NCI-H446 treated with DMSO at 0.1 percent for 48 hours (cell line): ENCODE measurements at places on chromosomes 4 and X.
A peak's percentile ranks its signal among the peaks of the same experiment; 100 is the strongest.

- DNase-seq: no peak
Observed at GRCh38 chr4:159747983-159748382, 645.1 kb downstream of the RAPGEF2 start.

DNA sequence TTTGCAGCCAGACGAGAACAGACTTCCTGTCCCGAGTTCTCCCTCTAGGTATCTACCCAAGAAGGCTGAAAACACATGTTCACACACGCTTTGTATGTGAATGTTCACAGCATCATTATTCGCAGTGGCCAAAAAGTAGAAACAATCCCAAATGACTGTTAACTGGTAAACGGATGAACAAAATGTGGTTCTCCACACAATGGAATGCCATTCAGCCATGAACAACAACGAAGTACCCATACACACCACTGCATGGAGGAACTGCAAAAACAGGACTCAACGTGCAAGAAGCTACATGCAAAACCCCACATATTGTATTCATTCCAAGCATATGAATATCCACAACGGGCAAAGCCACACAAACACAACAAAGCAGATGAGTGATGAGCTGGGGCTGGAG is 45.0 kb downstream of the PDHA1 start:
- DNase-seq: no peak

DNA sequence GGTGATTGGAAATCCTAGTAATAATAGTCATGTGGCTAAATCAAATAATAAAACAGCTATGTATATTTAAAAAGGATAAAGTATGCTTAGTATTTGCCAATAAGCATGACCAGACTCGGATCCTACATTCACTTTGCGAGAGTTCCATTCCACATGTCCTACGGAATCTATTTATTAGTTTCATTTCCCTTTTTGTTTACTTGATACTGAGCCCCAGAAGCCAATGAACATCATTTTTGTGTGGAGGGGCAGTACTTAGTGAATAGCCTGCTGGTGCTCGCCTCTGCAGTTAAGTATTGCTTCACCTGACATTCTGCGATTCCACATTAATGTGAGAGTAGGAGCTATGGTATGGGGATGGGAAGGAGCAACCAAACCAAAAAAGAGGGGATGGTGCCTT is 58.5 kb upstream of the NAP1L5 start:
- DNase-seq: no peak

- peak; percentile 80 for DNase-seq
Observed at GRCh38 chrX:40647307-40648197, at the start of gene CXorf38. Gene CXorf38, minus strand, starts transcription at chrX:40647561. Its CDS starts 41 bp downstream, at chrX:40647520.
